ENCODE measurements at places on chromosomes 5 and 9. TPM values are rescaled to one million over a fixed set of nuclear protein-coding genes. Genes with fewer than 3 reads are reported as not detected.

Gene FOXD4L3
- 0.29 TPM for polyA plus RNA-seq

Gene KLHL3
- 4.8 TPM for polyA plus RNA-seq

Gene PKD2L2
- polyA plus RNA-seq = 0.50 TPM

Gene CCL27
- polyA plus RNA-seq = not detected

Gene C9orf50
- not detected for polyA plus RNA-seq

Gene C5orf24
- 69.7 TPM for polyA plus RNA-seq

Gene ANKRD34B
- 0.37 TPM for polyA plus RNA-seq

Gene ZNF462
- 8.5 TPM for polyA plus RNA-seq

Gene CDKN2B-AS1
- not detected for polyA plus RNA-seq

Gene SNCAIP
- polyA plus RNA-seq = 6.7 TPM

DNA sequence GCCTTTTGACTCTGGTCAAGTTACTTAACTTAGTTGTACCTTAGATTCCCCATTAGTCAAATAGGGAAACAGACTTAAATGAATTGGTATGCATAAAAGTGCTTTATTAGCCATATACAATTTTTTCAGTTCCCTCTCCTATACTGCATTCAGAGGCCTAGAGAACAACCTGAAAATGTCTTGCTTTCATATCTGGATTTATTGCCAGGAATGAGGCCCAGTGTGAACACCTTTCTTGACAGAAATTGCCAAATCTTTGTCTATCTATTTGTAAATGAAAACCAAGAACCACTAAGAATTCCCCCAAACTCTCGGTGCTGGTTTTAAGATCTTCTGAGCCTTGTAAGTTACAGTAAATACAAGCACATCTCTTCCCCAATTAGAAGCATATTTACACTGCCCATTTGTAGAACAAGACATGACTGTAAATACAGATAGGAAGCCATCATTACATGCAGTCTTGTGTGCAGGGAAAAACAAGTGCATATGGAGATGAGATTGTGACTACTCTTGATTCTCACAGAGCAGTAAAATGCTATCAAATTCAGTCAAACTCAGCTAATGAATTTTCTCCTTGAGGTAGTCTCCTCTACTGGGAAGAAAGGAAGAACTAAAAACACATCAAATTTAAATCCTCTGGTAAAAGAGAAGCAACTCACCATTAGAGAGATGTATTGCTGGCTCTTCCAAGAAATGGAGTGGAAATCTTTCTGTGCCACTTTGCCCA, 5.2 kb upstream of the FAM13B start:
- DNase-seq = no peak

DNA sequence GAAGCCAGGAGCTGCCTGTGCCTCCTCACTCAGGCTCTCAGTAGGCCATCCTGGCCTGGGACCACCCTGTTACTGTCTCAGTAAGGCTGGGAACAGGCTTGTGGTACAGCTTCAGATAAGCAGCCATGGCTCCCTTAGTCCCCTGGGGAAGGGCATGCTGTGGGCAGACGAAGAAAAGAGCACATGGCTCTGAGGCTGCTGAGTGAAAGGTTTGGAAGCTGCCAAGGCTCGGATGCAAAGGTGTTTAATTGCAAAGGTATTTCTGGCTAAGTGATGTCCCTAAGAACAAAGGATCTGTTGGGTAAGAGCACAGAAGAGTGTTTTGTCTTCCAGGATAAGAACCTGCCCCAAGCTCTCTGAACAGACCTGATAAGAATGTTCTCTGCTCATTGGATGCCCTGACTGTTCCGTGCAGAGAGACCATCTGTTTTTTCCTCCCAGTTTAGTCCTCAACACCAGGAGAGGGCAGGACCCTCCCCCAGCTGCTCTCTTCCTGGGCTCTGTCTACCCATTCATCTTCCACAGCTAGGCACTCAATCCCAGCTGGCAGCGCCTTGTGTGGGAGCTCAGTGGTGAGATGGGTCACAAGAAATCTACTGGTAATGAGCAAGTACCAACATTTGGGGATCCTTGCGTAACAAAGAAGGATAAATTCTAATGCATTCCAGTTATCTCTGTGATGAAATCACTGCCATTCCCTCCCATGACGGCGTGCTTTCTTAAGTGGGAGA, 17.7 kb downstream of the ANGPTL2 start:
- no peak for DNase-seq

DNA sequence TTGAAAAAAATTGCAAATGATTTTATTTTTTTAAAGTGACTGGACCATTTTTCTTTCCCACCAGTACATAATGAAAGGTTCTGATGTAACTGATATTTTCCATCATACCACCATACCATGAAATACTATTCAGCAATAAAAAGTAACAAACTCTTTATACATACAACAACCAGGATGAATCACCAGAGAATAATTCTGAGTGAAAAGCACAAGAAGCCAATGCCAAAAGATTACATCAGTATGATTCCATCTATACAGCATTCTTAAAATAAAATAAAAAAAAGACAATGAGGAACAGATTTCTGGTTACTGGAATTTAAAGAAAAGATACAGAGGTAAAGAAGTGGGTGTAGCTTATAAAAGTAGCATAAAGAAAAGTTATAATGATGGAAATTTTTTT, 423.7 kb upstream of the ST8SIA4 start:
- peak; percentile 5 for DNase-seq

- DNase-seq = peak; percentile 70
Measured at GRCh38 chr5:58261605-58262004, 198.3 kb downstream of the PLK2 start.

- DNase-seq = no peak
Measured at GRCh38 chr5:133859073-133859472, 109.4 kb downstream of the C5orf15 start.

DNA sequence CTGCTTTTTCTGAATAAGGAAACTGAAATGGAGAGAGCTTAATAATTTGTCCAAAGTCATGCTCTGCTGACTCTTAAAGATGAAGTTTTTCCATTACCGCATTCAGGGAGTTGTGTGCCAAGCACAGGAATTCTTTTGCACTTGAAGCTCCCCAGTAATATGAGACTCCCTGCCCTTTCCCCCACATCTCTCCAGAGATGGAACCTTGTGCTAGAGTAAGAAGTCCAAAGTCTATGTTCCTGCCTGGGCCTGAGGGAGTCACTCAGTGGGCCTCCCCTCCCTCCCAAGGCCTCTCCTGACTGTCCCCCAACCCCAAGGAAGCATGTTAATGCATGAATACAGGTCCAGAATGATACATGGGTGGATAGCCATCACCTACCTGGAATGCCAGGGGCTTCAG, 173.3 kb upstream of the SEMA6A start:
- peak; percentile 72 for DNase-seq

DNA sequence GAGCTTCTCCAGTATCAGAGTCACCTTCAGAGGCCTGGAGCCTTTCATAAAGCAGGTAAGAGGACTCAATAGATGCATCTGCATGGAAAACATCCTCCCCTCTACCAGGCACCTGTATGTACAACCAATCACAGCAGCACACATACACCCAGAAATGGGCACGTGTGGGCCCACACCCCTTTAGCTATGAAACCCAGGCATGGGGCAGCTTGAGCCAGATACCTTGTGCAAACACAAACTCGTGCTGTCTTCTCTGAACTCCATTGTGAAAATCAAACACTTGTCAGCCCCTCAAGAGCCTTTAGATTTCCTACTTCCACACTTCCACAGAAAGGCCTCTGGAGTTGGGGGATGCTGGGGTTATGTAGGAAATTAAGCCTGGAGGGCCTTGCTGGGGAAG, 1.1 kb upstream of the CSF2 start:
- DNase-seq = no peak

DNA sequence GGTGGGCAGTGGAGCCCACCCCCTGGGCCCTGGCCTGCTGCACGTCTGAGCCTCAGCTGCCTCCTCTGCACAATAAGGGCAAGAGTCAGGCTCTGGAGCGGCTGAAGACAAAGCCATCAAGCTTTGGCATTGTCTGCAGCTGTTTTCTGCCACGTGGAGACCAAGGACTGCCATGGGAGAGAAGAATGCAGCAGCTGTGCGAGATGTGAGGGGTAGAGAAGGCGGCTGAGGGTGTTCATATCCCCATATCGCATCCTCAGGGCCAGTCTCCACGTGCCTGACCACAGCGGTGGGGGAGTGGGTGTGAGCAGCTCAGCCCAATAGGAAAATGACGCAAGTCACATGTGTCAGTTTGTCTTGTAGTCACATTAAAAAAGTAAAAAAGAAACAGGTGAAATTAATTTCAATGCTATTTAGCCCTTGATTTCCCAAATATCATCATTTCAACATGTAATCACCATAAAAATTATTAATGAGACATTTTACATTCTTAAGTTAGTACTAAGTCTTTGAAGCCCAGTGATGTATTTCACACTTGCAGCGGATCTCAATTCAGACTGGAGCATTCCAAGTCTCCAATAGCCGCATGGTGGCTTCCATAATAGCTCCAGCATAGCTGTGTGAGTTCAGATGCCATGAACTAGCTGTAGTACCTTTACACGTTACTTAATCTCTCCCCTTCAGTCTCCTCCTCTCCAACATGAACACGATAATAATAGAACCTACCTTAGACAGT, 6.6 kb downstream of the C1QTNF2 start:
- DNase-seq = peak; percentile 85

GRCh38 chr9:127166111-127166510, 43.7 kb upstream of the ANGPTL2 start:
- DNase-seq = no peak

DNA sequence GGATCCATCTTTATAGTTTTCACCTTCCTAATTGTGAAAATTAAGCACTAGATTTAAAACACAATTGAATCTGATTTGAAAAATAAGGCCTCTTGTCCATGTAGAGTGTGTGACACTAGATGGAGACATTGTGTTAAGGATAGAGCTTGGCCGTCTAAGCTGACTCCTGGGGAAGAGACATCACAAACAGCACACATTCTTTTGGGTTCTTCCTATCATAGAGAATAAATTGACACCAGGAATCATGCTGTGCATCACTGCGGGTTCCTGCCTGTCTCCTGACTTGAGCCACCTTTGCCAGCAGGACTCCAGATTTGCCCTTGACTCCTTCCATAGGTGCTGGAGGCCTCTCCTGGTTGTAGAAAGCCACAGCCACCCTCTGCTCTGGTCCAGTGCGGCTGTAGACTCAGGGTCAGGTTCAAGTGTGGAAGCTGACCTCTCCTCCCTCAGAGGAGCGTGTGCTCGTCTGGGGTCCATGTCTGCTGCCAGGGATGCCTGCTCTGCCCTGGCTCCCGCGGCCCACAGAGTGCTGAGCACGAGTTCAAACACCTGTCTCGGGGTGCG, 11.2 kb downstream of the ROPN1L start:
- peak; percentile 88 for DNase-seq

- DNase-seq = no peak
Measured at GRCh38 chr5:178322736-178323540, 90.3 kb upstream of the PHYKPL start.

DNA sequence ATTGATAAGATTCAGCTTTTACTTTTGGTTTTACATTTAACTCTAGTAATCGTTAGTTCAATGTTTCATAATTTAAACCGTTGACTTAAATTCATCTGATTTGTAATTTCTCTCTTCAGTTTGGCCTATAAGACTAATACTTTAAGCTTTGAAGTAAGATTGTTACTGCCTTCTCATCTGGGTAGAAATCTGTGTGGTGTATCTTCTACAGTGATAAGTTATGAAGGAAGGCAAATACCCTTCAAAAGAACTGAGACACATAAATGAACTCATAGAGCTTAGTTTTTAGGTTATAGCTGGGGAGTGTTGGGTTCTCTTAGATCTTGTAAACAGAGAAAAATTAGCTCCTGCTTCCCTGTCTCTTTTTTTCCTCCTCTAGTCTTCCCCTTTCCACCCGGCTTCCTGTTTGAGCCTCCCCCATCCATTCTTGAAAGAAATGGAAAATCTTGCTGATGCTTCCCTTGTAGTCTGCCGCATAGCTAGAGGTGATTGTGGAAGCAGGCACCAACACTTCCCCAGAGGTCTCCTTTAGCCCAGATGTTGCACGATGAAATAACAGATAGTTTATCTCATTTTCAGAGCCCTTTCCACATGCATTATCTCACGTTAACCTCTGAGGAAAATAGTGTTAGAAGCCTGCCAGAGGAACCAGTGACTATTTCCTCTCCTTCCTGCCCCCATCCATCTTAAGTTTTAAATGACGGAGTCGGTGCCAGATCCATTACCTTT, 2.0 kb upstream of the F2RL2 start:
- peak; percentile 75 for DNase-seq

GRCh38 chr5:138538943-138539627, 4.0 kb downstream of the ETF1 start:
- DNase-seq = no peak

- peak; percentile 81 for DNase-seq
Measured at GRCh38 chr5:160357394-160357793, 13.0 kb downstream of the C1QTNF2 start.

- peak; percentile 85 for DNase-seq
Measured at GRCh38 chr9:18678821-18679590, 205.1 kb downstream of the ADAMTSL1 start.

- DNase-seq = no peak
Measured at GRCh38 chr9:2427120-2427891, 194.3 kb upstream of the VLDLR start.

GRCh38 chr5:168126606-168127005, 164.8 kb upstream of the WWC1 start:
- no peak for DNase-seq

DNA sequence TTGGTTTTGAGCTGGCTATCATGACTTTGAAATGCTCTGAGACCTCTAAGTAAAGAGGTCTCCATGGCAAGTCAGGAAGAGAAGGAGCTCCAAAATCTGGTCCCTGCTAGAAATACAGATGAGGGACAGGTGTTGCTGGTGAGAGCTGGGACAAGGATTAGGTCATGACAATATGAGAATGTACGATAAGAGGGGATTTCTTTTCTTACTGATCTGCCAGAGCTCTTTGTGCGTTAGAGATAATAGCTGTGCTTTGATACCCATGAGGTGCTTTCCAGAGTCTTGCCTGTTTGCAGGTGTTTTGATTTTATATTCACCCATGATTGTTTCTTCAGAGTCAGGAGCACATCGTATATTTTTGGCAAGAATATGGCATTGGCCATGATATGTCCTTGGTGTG, 56.5 kb downstream of the ANKRD33B start:
- no peak for DNase-seq

DNA sequence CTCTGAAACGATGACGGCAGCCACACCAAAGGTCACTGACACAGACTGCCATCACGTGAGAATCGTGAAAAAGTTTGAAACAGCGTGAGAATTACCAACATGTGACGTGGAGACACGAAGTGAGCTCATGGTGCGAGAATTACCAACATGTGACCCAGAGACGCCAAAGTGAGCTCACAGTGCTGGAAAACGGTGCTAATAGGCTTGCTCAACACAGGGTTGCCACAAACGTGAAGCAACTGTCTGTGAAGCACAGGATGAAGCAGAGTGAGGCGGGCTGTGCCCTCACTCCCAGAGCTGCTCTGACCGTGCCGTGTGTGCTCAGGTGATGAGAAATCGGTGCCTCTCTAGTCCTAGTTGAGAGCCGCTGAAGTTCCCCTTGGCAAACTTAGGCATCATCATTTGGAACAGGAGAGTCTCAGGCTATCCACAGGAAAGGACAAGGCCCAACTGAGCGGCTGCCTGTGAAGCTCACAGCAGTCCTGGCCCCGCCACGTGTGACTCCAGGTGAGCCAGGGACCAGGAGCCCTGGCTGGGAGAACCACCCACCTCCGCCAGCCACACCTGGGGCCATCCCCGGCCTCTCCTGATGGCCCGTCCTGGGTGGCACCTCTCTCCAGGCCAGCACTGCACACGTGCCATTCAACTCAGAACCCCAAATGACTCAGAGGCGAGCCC, 29.8 kb upstream of the SLC6A3 start:
- no peak for DNase-seq

GRCh38 chr9:68961587-68961986, 52.3 kb downstream of the PRKACG start:
- DNase-seq = no peak

- DNase-seq = peak; percentile 10
Measured at GRCh38 chr5:164470312-164470711, 964.9 kb downstream of the MAT2B start.

All from muscle of leg (tissue), 16 donors.